ENCODE measurements at places on chromosomes 5 and 9.
A peak's percentile ranks its signal among the peaks of the same experiment; 100 is the strongest.

GRCh38 chr5:179901915-179902762, 5.6 kb downstream of the TBC1D9B start:
- DNase-seq, result no peak

DNA sequence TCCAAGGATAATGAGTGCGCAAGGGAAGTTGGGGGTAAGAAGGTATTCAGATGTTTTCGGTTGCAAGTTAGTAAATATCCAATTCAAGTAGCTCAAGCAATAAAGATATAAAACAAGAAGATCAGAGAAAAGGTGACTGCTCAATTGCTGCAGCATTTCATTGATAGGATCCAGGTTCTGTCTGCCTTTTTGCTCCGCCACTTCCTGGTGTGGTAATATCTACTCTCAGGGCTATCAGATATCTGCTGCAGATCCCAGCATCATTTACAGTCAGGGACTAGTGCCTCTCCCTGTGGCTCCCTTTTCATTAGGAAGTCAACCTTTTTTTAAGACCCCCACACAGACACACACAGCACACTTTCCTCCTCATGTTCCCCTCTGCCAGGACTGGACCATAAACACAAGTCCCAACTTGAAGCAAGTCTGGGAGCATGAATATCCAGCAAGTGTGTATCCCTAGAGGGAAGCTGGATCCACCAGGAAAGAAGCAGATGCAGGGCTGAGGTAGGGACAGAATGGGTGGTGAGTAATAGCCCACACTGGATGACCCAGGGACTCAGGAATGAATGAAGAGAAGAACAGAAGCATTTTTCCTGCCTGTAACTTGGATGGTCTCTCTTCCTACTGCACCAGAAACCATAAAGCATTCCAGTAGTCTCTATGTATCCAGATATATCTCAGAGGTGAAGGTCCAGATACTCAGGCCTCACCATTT, 53.7 kb downstream of the ZNF622 start:
- no peak for DNase-seq

DNA sequence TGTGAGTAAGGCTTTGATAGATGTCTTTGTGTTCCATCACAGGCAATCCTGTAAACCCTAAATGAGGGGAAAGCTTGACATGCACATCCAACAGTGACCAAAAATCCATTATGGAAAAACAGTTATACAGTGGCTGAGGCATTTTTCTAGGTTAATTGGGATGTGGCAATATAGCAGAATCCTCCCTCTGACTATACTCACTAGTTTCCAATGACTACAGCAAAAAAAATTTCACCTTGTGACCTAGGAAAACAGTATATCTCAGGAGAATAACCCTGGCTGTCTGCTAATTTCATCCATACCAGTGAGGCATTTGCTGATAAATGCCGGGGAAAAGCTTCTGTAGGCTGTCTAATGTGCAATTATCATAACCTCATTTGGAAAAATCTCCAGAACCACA, 49.9 kb upstream of the SNCAIP start:
- DNase-seq, result no peak

- no peak for DNase-seq
Measured at GRCh38 chr5:175478008-175478383, 364 bp upstream of the SFXN1 start.

DNA sequence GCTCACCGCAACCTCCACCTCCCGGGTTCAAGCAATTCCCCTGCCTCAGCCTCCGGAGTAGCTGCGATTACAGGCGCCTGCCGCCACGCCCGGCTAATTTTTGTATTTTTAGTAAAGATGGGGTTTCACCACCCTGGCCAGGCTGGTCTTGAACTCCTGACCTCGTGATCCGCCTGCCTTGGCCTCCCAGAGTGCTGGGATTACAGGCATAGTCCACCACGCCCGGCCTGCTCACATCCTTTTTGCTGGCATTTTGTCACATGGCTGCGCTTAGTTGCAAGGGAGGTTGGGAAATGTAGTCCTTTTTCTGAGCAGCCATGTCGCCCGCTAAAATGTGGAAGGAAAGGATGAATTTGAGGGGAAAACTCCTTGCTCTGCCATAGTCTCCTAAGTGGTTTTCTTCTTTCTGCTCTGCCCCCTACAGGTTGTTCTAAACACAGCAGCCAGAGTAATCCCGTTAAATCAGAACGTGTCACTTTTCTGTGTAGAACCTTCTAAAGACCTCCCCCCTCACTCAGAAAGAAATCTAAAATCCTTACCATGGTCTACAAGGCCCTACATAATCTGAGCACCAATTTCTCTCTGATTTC, 57.8 kb upstream of the HSPA9 start:
- DNase-seq, result peak; percentile 6
